ENCODE measurements at places on chromosomes 3 and 15. TPM values are rescaled to one million over a fixed set of nuclear protein-coding genes. Genes with fewer than 3 reads are reported as not detected.

DNA sequence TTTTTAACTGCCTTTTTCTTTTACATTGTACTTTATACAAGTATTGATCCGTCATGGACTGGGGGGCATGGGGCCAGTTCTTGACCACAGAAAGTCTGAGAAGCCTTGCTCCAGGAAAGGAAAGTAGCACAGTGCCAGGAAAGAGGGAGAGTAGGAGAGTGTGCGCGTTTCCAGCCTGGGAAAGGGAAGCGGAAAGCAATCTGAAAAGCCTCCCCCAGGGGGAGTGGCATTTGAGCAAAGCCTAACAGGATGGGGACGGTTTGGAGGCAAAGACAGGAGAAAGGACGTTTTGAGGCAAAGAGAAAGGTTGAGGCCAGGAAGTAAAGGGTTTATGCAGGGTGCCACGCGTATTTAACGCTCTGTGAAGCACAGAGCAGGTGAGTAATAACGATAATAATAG, 116.9 kb downstream of the RORA start:
- no peak for DNase-seq

DNA sequence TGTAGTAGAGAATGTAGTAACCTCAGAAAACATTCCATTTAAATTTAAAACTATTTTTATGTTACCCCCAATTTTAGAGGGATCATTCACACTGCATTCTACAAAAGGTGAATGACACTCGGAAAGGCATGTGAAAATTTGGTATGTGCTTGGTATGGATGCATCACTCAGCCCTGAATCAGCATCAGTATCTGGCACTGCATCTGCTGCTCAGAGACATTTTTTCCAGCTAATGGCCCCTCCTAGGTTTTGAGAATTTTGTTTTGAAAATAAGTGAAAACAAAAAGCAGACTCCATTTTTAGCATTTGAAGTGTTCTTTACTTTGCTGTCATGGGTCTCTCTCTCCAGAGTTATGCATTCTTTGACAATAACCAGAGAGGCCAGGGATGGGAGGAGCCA, 15.6 kb upstream of the WWTR1 start:
- no peak for DNase-seq

GRCh38 chr3:55194376-55194775, 266.5 kb upstream of the LRTM1 start:
- no peak for DNase-seq

TM6SF1 gene
- total RNA-seq: 46.6 TPM

GRCh38 chr3:89565098-89565497, 457.7 kb downstream of the EPHA3 start:
- no peak for DNase-seq

Data from pulmonary artery endothelial cell (primary cell).